ENCODE measurements at places on chromosomes 7 and 10. TPM values are rescaled to one million over a fixed set of nuclear protein-coding genes. Genes with fewer than 3 reads are reported as not detected.

The TCF7L2 gene
- total RNA-seq = 0.29 TPM

The FEZF1 gene
- total RNA-seq = not detected

The OPALIN gene
- not detected for total RNA-seq

The PRKG1 gene
- total RNA-seq = not detected

The KLF14 gene
- not detected for total RNA-seq

The P4HA1 gene
- total RNA-seq = 46.6 TPM

The SH3PXD2A gene
- 18.0 TPM for total RNA-seq

The NOLC1 gene
- 75.2 TPM for total RNA-seq

The MAGI2 gene
- total RNA-seq = not detected

The RBP4 gene
- total RNA-seq = not detected

Data from activated naive CD4-positive, alpha-beta T cell treated with anti-CD3 and anti-CD28 coated beads, Interleukin-2, amount 10 ng/mL, durations not matched to agents 5 hours and 36 hours (primary cell).